Bone marrow (tissue), 2 donors: ENCODE measurements at places on chromosomes 13 and 19.

DNA sequence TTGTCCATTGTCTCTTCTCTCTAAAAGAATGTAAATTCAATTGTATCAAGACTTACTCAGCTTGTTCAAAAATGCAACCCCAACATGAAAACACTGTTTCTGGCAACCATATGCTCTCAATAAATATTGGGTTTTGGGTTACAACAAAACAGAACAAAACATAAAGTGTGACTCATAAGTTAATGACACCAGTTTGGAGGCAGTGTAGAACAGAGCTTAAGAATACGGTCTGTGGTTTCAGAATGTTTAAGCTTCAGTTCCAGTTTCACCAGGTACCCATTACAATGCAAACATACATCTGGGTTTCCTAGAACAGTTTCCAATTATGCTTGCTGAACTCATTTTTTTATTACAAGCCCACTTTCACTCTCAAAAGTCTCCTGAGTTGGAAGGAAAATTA, 285.8 kb upstream of the PCDH9 start:
- DNase-seq: no peak

GRCh38 chr19:58058467-58058866, 615 bp upstream of the ZNF135 start:
- DNase-seq: no peak

DNA sequence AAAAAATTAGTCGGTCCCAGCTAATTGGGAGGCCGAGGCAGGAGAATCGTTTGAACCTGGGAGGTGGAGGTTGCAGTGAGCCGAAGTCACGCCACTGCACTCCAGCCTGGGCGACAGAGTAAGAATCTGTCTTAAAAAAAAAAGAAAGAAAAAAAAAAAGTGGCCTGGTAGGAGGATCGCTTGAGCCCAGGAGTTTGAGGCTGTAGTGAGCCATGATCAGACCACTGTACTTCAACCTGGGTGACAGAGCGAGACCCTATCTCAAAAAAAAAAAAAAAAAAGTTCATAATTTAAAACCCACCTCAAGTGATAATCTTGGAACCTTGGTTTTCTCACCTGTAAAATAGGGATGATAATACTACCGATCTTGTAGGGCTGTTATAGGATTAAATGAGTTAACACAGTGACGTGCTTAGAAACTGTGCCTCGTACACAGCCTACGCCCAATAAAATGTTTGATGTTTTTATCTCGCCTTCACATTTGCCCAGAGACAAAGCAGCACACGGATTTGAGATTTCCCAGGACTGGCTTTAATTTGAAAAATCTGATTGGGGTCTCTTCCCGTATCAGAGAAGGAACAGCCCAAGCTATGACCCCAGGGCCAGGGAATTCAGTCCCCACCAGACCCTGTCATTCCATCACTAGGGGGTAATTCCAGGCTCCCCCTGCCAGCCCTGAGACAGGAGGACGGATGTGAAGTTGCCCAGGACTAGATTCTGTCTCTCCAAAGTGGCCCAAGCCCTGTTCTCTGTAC, 3.6 kb downstream of the SERTAD1 start:
- DNase-seq: no peak

GRCh38 chr19:41945135-41945766, 13.9 kb downstream of the RABAC1 start:
- no peak for DNase-seq

DNA sequence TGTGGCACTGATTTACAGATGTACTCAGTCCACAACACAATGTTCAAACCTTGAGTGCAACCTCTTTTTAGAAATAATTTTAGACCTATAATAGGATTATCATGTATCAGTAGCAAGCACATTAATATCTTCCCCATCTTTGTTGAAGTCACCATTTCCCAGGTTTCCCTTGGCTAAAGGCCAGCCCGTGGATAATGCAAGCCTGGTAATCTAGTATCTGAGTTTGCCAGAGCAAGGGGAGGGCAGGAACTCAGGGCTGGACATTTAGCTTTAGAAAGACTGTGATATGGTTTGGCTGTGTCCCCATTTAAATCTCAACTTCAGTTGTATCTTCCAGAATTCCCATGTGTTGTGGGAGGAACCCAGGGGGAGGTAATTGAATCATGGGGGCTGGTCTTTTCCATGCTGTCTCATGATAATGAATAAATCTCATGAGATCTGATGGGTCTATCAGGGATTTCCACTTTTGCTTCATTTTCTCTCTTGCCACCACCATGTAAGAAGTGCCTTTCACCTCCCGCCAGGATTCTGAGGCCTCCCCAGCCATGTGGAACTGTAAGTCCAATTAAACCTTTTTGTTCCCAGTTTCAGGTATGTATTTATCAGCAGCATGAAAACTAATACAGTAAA, 37.7 kb downstream of the SLC6A16 start:
- no peak for DNase-seq

DNA sequence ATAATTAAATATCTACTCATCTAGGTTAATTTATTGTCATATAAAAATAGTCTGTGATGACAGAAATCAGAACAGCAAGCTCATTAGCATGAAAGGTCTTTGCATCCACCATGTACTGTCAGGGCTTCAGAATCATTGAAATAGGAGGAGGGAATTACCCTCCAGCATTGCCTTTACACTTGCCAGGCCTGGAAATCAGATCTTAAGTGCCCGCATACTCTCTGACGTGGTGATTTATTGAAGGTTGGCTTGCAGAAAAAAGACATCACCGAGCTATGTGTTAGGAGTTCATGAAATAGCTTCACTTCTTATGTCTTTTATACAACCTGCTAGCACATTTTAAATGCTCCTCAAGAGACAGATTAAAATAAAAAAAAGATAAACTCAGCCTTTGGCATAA, 661.7 kb upstream of the SLITRK1 start:
- DNase-seq: no peak

DNA sequence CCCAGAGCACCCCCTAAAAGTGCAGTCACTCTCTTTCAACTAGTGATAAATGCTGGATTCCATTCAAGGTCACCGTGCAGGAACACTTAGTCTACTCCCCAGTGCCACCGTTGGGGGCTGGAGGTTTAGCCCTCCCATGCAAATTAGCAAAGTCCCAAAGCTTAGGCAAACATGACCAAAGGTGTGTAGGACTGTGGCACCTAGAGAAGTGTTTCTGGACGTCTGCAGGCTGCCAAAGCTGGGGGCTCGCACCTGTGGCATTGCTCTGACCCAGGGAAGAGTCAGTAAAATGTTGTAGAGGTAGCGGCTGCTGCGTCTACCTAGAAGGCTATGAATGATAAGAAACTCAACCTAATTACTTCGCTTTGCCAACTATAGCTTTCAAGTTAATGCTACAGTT, 13.9 kb downstream of the COL4A1 start:
- DNase-seq: no peak

DNA sequence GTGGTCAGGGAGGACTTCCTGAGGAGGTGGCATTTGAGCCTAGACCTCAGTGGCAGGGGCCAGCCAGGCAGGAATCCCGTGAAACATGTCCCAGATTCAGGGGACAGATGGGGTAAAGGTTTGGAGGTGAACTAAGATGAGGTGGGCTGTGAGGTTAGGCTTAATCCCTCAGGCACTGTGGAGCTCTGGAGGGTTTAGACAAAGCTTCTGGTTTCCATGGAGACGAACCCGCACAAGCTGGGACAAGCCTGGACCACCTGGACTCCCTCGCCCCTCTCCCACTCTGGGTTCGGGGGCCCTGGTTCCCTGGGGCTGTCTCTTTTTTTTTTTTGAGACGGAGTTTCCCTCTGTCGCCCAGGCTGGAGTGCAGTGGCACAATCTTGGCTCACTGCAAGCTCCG, 15.7 kb downstream of the TJP3 start:
- DNase-seq: no peak

GRCh38 chr19:53810187-53810546, 13.9 kb downstream of the NLRP12 start:
- no peak for DNase-seq

DNA sequence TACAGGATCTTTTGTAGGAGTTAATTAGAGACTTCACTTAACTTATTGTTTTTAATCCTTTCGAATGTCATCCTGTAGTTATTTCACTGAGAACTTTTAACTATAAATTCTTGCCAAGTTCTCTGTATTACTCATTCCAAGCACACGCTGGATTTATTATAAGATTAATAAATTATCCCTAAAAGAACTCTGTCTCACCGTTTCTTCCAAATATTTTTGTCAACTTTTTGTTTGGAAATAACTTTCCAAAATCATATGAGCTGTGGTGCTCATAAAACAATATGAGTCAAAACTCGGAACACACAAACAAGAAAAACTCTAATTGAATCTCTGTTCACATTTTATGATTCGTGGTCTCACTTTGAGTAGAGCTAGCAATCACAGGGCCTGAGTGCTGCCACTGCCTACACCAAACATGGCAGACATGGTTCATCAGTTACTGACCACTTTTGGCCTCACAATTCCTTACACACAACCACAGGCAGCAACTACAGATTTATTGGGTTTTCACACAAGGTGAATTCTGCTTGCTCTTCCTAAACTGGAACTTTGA, 412.0 kb downstream of the FGF14 start:
- DNase-seq: no peak

- no peak for DNase-seq
Measured at GRCh38 chr19:51491586-51491985, 10.0 kb downstream of the SIGLEC12 start.

GRCh38 chr13:101292711-101293110, 123.6 kb downstream of the NALCN start:
- no peak for DNase-seq

DNA sequence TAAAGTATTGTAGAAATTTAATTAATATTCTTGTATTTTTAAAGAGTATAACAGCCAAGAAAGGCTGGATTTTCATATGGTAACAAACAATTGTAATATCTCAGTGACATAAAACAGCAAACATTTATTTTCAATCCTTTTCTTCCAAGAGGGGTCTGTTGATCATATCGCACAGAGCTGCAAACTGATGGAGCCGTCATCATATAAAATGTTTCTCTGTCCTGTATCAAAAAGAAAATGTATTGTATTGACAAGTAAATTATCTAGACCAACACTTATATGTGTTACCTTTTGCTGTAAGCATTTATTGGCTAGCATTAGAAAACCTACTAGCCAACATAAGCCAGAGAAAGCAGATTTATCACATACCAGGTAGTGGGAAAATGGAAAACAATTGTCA, 2861.4 kb upstream of the PCDH20 start:
- no peak for DNase-seq

DNA sequence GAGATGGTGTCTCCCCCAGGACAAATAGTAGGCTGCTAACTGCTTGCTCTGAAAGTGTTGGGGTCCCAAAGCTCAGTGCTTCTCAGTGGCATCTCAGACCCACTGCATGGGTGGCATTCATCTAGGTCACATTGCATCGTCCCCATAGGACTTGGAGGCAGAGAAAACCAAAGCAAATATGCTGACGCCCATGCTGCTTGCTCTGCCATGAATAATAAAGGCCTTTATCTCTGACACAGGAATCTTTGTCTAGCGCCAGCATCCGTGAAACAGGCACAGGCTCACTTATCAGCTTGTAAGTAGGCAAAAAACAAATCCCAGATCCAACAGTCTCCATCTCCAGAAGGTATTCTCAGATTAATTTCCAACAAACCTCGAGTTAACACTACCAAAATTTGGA, 18.9 kb upstream of the IPO5 start:
- no peak for DNase-seq

DNA sequence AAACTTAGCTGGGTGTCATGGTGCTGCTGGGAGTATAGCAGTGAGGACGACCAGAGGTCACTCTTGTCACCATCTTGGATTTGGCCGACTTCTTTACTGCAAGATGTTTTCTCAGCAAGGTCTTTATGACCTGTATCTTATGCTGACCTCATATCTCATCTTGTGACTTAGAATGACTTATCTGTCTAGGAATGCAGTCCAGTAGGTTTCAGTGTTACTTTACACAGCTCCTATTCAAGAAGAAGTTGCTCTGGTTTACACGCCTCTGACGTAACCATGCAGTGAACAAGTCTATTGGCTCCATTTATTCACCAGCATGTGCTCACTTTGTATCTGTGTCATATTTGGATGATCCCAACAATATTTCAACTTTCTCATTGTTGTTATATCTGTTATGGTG, 26.7 kb downstream of the ZNF850 start:
- DNase-seq: no peak

DNA sequence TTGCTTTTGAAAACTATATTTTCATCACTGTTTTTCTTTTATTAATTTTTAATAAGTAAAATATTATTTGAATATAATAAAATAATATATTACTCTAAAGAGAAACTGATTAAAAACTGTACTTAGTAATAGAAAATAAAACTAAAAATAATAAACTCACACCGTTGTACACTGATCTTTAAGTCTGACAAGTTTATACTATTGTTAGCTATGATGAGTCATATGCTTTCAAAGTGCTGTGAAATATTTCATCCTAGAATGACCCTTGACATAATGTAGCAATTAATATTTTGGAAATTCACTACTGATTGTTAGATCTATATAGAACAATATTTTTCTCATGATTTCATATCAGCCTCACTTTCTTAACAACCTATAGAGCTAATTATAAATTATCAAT, 1040.6 kb upstream of the SPRY2 start:
- DNase-seq: no peak

DNA sequence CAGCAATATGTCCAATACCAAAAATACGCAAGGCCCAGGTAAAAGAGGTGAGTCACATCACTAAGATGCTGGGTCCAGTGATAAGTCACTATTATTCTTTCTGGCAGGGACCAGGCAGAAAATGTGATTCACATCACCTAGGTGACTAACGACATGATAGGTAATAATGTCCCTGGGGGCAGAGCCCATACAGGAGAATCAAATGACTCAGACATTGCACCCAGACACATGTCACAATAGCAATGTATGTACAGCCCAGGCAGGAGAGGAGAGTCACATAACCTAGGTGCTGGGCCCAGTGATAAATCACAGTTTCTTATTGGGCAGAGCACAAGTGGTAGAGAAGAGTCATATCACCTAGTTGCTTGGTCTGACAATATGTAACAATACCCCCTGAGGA, 28.9 kb upstream of the ZNF729 start:
- DNase-seq: no peak

DNA sequence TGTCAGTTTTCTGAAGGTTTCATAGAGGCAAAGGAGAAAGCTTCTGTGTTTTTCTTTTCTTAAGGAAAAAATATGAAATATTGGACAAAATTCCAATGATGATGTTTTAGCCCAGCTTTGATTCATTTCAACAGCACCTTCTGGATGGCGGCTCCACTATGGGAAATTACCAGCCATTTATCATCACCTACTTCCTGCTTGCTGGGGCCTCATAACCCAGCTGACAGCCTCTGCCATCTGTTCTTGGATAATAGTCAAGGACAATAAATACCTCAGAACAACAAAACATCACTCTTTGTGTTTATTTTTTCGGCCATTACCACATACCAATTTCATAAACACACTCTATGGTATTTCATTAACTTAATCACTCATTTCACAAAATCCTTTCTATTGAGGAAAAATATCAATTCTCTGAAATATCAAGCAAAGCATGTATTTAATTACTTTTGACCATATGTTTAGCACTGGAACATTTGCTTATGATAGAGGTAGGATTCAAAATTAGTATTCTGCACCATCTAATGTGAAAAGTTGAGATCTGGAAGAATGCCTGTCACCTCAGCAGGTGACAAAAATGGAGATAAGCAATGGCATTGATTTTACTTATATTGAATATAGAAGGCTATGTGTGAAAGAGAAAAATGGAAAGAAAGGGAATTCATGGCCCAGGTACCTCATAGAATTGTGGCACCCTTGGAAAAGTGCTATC, 629.7 kb downstream of the LIG4 start:
- no peak for DNase-seq
